ENCODE measurements at places on chromosomes 11 and 22.

DNA sequence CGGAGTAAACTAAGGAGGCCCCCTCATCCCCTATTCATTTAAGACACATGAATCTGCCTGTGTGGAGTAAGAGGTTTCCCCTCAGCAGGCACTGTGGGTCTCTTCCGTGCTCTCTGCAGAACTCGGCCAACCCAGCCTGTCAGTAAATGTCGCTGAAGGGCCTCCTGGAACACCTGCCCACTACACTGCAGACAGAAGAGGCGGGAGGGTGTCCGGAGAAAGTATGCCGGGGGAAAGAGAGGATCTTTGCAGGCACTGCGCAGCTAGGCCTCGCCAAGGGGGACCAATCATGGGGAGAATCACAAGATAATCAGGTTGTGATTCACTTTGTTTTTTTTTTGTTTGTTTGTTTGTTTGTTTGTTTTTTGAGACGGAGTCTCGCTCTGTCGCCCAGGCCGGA is 110.8 kb downstream of the MORC2 start:
- DNase-seq: no peak

- DNase-seq: no peak
Observed at GRCh38 chr11:117878939-117879475, 2.5 kb upstream of the FXYD6 start.

DNA sequence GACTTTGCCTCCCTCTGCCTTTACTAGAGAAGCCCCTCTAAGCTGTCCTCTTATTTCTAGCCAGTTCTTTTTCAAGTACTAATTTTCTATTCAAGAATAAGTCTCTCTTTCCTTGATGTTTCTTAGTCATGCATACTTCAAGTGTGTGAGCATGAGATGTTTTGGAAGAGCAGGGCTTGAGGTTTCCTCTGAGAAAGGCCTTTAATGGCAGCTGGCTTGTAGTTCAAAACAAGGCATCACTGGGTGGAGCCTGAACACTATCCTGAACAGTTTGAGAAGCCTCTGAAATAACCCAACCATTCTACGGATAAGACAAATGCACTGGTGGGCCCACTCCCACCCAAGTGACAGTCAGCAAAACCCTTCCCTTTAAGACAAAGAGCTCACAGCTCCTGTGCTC is 37.6 kb downstream of the CLDN25 start:
- DNase-seq: no peak

GRCh38 chr11:68011051-68011943 is 1.2 kb downstream of the ALDH3B1 start:
- DNase-seq: no peak

- no peak for DNase-seq
Observed at GRCh38 chr22:48070083-48070482, 1307.6 kb downstream of the TBC1D22A start.

All from SHP77 treated with DMSO at 0.1 percent for 48 hours (cell line).